ENCODE measurements at places on chromosomes 7 and 10.

DNA sequence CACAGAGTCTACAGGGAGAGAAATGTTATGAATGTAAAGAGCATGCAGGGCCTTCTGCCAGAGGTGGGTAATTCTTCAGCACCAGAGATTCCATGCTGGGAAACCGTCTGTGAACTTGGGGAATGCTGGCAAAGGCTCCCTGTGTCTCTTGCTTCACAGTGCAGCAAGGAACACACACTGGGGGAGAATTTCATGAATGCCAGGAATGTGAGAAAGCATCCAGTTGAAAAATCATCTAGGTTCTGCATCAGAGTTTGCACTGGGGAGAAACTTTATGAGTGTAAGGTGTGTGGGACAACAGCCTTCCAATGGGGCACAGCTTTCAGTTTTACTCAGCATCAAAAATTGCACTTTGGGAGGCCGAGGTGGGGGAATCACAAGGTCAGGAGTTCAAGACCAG is 224.3 kb upstream of the IGFBP3 start:
- DNase-seq = peak; percentile 24

DNA sequence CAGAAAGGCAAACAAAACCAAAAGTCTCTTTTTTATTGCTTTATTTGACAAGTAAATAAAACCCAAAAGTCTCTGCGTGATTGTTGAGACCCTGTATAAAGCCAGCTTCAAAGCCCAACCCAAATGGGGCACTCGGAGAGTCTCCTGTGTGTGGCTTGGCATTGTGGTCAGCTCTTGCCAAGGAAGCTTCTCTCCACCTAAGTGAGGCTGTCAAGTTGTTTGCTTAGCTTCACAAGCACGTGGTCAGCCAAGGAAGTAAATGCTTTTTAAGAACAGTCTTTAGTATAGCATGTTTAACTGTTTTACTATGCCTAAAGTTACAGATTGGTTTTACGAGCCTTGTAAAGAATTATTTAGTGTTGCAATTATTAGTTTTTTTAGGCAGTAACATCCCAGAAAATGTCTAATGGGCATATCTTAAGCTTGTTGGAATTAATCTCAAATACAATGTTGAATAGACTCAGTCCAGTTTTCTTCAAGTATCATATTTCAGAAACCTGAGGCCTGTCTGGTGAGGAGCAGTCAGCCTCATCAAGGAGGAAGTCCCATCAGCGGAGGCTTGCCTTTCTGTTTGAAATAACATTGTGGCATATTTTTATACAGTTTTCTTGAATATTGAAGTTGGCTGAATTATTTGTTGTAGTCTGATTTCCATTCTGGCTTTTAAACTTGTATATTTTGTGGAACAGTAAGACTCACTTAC is 144.3 kb downstream of the ANKRD30A start:
- DNase-seq = no peak

DNA sequence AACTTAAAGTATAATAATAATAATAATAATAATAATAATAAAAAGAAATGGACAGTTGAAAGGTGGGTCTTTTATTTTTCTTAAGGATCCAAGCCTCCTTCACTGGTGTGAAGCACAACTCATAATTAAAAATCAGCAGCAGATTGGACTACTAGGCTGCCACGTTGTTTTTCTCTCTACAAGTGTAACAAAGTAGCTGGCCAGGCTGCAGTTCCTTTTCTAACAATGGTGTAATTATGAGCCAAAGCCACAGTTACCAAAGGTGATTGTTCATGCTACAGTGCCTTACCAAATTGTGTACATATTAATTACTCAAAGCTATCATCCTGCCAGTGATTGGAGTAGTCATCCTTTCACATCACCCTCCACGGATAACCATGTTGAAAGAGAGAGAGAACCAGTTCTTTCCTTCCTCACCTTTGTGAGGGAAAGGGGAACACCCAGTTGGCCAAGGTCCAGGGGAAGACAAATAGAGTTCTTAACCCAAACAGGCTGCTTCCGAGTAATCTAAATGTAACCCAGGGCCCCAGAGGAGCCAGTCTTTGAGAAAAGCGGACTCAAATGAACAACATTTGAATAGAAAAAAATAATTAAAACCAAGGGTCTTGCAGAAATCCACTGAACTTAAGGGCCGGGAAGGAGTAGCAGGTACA is 86.3 kb upstream of the NPS start:
- no peak for DNase-seq

DNA sequence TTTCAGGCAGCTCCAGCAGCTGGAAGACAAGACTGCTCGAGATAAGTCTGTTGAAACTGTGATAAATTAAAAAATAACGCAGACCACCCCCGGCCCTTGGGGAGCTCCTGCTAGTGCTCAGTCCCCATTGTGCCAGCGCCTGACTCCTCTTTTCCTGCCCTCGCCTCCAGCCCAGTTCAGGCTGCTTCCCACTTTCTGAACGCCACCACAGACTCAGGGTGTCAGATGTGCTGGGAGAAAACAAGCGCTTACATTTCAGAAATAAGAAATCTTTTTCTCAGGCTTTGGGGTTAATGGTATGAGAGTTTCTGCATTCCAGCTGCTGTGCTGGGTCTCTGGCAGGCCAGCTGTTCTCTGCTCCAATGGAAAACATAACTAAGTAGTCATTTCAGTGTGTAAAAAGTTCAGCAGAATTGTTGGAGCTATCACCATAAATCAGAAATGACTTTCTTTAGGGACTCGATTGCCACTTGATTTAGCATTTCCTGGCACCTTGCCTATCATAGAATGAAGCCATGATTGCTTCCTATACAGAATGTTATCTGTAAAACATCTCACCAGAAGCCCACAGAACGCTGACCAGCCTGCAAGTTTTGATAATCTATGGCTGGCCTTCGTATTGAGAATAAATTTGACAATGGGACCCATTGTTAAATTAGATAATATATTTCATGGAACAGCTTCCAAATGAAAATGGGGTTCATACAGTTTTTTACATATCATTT is 257.0 kb upstream of the ZNF32 start:
- DNase-seq = no peak

GRCh38 chr10:119805702-119806230 is 66.9 kb downstream of the MCMBP start:
- no peak for DNase-seq

GRCh38 chr10:93751832-93752231 is 5.9 kb upstream of the LGI1 start:
- DNase-seq = peak; percentile 41

DNA sequence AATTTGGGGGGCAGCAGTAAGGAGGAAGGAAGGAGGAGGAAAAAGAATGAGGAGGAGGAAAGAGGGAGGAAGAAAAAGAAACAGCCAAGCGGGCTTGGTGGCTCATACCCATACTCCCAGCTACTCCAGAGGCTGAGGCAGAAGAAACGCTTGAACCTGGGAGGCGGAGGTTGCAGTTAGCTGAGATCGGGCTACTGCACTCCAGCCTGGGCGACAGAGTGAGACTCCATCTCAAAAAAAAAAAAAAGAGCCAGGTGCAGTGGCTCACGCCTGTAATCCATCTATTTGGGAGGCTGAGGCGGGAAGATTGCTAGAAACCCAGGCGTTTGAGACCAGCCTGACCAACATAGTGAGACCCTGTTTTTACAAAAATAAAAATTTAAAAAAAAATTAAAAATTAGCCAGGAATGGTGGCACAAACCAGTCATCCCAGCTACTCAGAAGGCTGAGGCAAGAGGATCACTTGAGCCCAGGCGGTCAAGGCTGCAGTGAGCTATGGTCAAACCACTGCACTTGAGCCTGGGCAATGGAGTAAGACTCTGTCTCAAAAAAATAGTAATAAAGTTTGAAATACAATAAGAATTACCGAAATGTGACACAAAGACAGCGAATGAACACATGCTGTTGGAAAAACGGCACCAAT is 14.1 kb upstream of the CRCP start:
- DNase-seq = no peak

GRCh38 chr10:93912444-93912843 is 18.7 kb downstream of the SLC35G1 start:
- DNase-seq = no peak

GRCh38 chr7:12032146-12032545 is 178.9 kb upstream of the TMEM106B start:
- no peak for DNase-seq

DNA sequence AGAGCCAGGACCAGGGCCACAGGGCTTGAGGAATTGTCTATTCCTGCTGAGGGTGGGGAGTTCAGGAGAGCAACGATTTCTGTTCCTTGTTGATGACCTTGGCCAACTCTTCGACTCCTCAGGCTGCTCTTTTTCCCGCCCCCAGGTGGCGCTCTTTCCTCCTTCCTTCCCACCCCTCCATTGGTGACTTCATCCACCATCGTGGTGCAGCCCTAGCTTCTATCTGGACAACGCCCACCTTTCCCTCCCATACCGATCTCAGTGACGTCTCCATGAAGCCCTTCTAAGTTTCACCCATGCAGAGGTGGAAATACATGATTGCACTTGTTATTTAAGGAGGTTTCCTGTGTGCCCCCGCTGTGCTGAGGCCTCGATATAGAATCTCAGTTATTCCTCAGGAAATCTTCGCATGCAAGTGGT is 22.1 kb upstream of the CARD11 start:
- DNase-seq = peak; percentile 35

- no peak for DNase-seq
Observed at GRCh38 chr10:101310529-101311184, 43.3 kb upstream of the BTRC start.

- DNase-seq = no peak
Observed at GRCh38 chr10:61669161-61669725, 6.5 kb downstream of the CABCOCO1 start.

- no peak for DNase-seq
Observed at GRCh38 chr7:55517191-55517633, 55.1 kb downstream of the VOPP1 start.

DNA sequence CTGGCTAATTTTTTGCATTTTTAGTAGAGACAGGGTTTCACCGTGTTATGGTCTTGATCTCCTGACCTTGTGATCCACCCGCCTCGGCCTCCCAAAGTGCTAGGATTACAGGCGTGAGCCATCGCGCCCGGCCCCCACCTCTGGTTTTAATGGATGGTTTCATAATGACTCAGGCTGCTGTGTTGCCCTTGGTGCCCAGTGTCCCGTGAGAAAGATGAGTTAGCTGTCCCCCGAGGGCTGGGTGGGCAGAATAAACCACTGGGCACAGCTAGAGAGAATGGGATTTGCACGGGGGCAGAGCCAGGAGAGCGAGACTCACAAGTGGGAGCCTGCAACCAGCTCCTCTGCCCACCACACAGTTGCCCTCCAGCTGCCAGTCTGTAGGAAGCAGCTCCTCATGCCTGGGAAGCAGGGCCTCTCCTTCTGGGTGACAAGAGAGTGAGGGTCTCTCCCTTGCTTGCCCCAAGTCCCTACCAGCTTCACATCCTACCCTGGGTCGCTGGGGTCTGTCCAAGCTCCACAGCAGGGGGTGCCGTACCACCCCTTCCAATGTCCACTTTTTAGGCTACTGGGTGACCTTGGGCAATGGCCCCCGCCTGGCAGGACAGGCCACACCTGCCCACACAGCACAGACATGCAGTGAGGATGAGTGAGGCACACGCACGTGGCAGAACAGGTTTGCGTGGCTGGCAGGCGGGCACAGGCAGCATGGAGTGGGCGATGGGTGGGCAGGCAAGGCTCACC is 16.1 kb upstream of the NDST2 start:
- peak; percentile 23 for DNase-seq

- no peak for DNase-seq
Observed at GRCh38 chr10:43237631-43238446, 29.0 kb downstream of the RASGEF1A start.

- peak; percentile 23 for DNase-seq
Observed at GRCh38 chr10:123614888-123615287, 51.3 kb upstream of the GPR26 start.

DNA sequence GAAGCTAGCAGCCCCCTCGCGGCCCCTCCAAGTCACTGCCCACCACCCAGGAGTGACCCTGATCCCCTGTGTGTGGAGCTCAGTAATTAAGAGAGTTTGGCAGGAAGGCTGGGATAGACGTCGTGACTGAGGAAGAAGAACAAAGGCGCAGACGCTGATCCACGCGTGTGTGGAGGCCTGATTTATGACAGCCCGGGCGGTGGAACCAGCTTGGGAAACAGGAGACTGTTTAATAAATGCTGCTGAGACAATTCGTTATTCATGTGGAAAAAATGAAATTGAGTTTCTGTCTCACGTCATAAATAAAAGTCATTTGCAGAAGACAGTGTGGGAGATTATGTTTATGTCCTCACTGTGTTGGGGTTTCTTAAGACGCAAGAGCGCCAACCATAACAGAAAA is 130.8 kb downstream of the ELFN1 start:
- no peak for DNase-seq

DNA sequence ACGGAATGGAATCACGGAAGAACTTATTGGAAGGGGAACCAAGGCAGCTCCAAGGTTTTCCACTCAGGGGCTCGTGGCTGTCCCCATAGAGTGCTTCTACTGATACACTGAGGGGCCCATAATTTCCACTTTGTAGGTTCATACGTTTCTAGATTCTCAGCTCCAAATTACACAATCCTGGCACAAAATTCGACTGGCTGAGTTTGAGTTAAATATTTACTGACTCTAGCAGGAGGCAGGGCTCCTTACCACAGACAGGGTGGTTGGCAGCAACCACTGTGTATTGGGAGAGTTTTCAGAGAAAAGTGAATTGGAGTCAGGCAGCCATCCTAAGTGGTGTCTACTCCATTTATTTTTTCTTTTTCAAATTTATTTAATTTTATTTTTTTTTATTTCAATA is 55.4 kb upstream of the SEC61G start:
- no peak for DNase-seq

- DNase-seq = peak; percentile 17
Observed at GRCh38 chr7:81004098-81004497, 85.2 kb upstream of the SEMA3C start.

Measured in COLO829 (cell line).